Right lung (tissue), 10 donors: ENCODE measurements at places on chromosomes 4 and X. TPM values are rescaled to one million over a fixed set of nuclear protein-coding genes. Genes with fewer than 3 reads are reported as not detected.

GRCh38 chr4:182736207-182736606, 181.0 kb downstream of the DCTD start:
- no peak for DNase-seq

DNA sequence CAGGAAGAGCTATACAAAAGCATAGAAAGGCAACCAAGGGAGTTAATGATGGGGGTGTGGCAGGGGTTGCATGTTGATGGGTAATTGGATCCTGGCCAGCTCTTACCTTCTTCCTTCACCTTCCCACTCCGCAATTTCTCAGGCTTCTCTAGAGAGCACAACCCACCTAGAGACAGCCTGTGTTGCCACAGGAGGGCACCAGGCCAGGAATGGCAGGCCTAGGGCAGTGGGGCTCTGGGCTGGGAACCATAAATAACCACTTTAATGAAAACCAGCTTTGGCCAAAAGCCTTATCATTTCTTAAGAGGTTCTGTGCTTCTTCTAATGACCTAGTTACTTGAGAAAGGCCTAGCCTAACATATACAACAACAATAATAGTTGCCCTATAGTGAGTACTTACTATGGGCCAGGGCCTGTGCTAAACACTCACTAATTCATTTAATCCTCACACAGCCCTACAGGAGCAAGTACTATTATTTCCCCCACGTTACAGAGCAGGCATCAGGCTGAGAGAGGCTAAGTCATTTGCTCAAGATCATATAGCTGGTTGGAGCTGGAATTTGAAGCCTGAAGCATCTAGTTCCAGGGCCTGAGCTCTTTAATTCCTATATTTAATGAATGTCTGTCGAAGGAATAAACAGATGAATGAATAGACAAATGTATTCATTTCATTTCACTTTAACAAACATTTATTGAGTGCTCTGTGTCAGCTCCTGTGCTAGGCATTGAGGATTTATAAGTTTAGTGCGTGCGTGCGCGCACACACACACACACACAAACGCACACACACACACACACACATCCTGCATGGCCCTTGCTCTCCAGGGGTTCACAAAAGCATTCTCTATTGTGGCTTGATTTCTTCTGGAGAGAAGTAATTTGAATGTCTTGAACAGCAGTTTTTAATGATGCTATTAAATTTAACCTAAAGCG, 66.8 kb downstream of the RTL9 start:
- no peak for DNase-seq

GRCh38 chr4:111960241-111960667, 185.0 kb upstream of the FAM241A start:
- no peak for DNase-seq

DNA sequence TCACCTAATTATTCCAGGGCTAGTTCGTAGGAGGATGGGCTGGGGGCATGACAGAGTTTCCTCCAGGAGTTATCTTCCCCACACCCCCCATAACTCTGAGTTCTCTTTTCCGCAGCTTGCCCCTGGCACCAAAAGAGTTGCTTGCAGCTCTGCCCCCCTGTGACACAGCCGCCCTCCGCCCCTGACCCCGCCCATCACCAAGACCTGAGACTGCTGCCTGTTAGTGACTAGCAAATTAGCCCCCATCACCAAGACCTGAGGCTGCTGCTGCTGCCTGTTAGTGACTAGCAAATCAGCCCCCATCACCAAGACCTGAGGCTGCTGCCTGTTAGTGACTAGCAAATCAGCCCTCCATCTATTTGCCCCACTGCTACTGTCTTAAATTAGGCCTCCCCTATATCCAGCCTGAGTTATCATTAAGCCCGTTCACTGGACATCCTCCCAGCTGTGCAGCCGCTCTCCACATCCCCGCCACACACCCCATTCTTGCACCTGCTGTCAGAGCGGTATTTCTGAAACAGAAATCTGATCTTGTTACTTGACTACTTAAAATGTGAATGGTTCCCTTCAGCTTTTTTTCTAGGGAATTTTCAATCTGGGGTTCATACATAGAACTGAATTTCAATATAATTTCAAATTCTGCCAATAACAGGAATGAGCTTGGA, 1.5 kb upstream of the PAPSS1 start:
- DNase-seq: no peak

PHEX gene
- polyA plus RNA-seq: 7.8 TPM

DNA sequence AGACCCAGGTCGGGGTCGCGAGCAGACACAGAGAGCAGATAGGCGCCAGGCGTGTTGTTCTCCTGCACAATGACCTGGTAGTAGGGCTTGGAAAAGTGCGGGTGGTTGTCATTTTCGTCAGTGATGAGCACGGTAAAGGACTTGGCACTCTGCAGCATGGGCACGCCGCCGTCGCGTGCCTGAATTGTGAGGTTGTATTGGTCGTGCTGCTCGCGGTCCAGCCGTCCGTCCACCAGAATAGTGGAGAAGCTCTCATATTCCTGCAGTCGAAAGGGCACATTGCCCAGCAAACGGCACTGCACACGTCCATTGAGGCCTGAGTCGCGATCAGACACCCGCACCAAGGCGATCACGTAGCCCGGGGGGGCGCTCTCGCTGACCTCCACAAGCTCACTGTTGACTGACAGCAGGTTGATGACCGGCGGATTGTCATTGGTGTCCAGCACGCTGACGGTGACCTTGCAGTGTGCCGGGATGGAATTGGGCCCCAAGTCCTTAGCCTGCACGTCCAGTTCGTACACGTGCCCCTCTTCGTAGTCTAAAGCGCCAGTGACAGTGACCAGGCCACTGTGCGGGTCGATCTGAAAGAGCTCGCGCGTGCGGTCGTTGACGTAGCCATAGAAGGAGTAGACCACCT, 2.8 kb downstream of the PCDH19 start:
- no peak for DNase-seq
